GM06990 (cell line): ENCODE measurements at places on chromosomes 1 and 21.

DNA sequence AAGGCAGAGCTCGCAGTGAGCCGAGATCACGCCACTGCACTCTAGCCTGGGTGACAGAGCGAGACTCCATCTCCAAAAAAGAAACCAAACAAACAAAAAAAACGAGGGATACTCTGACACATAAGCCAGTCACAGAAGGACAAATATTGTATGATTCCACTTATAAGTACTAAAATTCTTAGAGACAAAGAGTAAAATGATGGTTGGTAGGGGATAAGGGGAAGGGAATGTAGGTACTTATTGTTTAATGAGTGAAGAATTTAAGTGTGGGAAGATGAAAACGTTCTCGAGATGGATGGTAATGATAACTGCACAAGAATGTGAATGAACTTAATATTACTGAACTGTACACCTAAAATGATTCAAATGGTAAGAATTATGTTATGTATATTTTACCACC is 66.7 kb upstream of the GUCA2A start:
- no peak for DNase-seq

GRCh38 chr1:205170532-205171269 is 40.8 kb downstream of the DSTYK start:
- DNase-seq = no peak

DNA sequence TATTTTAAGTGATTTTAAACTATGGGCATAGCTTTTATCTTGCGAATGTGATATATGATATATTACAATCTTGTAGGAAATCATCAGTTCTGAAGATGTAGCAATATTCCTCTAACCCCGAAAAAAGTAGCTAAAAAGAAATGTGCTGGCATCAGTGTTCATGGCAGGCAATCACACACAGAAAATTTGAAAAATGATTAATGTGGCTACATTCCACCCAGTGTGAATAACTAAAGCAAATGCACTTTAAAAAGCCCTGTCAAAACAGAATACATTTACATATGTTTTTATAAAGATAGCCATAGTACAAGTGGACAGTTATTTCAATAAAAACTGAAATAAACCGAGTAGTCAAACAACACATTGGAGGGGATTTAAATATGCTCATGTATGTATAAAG is 260.2 kb downstream of the HHAT start:
- no peak for DNase-seq

DNA sequence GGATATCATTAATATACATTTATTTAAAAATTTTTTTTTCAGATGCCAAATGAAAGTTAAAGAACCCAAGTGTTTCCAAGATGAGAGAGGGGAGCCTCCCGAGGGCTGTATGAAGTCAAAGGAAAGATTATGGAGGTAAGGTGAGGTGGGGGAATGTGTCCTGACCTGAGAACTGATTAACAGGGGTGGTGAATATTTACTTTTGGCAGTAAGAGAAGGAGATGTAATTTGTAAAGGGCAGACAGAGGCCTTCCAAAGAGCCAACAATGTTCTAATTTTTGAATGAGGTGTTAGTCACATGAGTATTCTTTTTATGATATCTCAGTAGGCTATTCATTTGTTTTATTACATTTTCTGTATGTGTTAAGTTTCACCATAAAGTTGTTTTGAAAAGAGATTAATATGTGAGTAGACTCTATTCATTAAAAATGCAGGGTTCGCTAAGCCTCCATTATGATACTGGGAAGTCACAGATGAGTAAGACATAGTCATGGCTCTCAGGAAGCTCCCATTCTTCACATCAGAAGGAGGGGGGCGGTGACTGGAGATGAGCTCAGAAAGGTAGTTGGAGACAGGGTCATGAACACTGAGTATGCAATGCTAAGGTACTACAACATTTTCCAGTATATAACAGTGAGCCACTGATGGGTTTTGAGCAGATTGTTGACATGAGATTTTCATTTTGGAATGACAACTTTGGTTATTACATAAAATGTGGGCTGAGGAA is 62.4 kb upstream of the TNFSF18 start:
- DNase-seq = no peak

GRCh38 chr1:145751491-145752037 is 32.3 kb downstream of the CD160 start:
- DNase-seq = no peak

DNA sequence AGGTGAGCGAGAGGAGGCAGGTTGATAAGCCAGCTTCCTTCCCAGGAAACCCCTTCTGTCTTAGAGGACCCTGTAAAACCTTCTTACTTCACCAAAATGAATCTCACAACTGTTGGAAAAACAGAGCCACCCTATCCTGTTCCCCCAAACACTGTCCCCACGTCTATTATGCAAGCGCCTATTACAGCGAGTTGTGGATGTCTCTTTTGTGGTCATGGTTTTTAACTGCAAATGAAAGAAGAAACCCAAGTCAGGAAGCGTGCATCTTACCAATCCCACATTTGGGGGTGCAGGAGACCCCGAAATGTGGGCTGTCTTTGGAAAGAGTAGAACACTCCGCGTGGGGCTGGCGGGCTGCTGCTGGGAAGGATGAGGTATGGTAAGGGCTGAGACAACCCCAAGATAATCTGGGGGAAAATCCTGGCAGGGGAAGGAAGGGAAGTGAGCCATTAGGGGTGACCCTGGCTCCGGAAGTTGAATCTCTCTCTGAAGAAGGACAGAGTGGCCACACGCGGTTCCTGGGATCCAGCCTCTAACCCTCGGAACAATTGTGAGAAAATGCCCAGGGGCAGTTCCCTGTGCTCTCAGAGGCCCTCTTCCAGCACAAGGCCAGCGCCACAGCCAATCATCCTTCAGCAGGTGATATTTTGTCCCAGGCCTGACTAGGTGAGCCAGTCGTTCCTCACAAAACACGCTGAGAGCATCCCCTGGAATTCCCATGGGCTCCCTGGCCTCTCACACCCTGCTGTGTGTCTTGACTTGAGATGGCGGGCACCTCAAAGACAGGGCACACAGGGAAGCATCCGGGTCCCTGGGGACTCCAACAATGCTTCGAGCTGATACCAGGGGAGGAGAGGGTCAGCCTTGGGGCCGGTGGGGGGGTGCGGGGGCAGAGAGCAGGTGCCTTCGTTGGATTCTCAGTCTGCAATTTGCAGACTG is 168.5 kb upstream of the IRF2BP2 start:
- no peak for DNase-seq

DNA sequence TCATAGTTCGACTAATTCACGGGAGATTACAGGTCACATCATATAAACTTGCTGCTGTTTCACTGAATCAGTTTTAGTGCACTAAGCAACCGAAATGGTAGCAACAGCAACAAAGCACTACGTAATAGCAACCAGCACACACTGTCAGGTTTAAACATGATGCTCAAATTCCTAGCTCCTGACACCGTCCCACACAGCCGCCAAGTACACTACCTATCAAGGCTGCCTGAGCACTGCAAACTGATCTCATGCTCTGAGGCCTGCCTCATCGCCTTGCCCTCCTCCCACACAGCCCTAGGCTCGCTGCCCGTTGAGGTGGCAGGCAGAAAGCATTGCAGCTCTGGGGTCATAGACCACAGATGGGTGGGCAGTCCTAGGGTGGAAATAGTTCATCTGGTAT is 12.4 kb downstream of the LAMC2 start:
- DNase-seq = no peak

GRCh38 chr1:213273546-213273945 is 222.5 kb downstream of the RPS6KC1 start:
- DNase-seq = no peak

GRCh38 chr1:93437976-93438605 is 9.8 kb upstream of the FNBP1L start:
- peak; percentile 22 for DNase-seq

- DNase-seq = no peak
Observed at GRCh38 chr1:223775054-223775453, 62.7 kb downstream of the CAPN2 start.

GRCh38 chr1:64569411-64569810 is 99.5 kb downstream of the CACHD1 start:
- DNase-seq = no peak

DNA sequence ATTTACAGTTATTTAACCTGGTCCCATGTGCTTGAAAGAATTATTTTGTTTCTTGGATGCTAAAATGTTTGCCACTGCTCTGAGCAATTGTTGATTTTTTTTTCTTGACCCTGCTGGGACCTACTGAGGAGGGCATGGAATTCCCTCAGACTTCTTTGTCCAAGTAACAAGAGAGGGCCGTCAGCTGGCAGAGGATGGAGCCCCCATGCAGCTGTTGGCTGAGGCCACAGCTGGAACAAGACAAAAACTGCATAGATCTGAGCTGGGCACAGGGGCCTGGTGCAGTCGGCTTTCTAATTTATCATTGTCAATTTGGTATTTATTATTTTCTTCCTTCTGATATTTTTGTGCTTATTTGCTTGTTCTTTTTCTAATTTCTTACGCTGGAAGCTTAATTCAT is 39.6 kb upstream of the ABCG1 start:
- DNase-seq = no peak

- no peak for DNase-seq
Observed at GRCh38 chr1:40906781-40907400, 44.7 kb upstream of the CITED4 start.

DNA sequence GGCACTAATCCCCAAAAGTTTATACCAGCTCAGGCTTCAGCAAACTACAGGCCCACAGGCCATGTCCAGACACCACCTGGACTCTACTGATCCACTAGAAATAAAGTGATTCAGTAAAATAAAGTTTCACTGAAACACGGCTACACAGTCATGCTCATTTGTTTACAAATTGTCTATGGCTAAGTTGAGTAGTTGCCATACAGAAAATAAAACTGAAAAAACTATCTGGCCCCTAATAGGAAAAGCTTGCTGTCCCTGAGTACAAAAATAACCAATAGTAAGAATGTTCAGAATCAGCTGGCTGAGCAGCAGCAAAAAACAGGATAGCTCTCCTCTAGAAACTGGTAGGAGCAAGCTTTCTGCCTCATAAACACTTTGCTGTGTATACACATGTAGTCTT is 221.5 kb downstream of the RERE start:
- DNase-seq = no peak

GRCh38 chr1:52677076-52677806 is 20.9 kb downstream of the COA7 start:
- DNase-seq = no peak

DNA sequence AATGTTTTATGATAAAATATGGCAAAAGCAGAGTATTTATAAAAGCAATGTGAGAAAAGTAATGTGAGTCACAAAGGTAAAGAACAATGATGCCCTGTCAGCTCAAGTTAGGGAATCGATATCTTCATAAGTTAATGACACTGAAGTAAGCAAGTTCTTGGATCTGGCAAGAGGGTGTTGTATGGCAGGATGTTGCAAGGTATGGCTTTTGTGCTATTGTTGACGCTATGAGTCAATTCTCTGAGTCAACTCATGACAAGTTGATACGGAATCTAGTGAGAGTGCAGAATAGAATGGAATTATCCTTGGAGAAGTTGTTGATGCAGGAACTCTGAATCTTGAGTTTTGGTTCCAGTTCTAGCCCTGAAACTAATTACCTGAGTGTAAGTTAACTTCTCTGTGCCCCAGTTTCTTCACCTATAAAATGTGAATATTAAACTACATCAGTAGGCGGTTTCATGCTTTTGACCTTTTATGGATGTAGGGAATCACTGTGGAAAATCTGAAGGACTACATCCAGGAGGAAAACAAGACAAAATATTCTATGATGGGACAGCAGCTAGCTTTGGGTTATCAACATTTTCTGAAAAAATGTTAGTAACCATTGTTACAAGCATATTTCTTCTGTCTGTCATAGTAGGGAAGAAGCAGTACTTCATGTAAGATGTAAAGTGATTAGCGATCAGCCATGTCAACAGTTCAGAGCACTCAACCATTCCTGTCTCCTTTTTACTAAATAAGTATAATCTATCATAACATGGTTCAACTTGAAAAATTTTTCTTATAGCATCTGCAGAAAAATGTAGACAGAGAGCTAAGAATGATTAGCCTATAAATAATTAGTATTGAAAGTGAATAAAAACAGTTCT is 96.9 kb downstream of the ATP6V1G3 start:
- no peak for DNase-seq

- DNase-seq = no peak
Observed at GRCh38 chr1:10635085-10635896, 160.5 kb downstream of the PEX14 start.

GRCh38 chr1:242530761-242531160 is 6.3 kb upstream of the PLD5 start:
- no peak for DNase-seq

DNA sequence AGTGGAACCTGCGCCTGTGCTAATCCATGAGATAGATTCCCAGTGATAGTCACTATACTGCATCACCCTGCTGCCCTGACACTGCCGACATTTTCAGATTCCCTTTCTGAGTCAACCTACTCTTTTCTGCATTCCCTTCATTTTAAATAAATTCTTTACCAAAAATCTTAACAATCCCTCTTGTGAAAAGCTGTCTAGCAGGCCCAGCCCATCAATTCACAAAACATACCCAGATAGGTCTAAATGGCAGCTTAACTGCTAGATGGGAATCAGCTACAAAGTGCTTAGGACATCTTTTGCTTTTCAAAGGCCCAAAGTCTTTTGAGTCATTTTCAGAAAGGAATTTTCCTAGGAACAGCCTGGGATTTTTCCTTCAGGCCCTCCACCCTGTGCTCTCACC is 180.1 kb upstream of the PTBP2 start:
- DNase-seq = no peak

GRCh38 chr1:14598498-14599182 is at the start of gene KAZN:
KAZN (plus strand) TSS chr1:14598685.
- DNase-seq = peak; percentile 54

GRCh38 chr1:53467391-53467790 is 8.2 kb downstream of the DMRTB1 start:
- DNase-seq = no peak

DNA sequence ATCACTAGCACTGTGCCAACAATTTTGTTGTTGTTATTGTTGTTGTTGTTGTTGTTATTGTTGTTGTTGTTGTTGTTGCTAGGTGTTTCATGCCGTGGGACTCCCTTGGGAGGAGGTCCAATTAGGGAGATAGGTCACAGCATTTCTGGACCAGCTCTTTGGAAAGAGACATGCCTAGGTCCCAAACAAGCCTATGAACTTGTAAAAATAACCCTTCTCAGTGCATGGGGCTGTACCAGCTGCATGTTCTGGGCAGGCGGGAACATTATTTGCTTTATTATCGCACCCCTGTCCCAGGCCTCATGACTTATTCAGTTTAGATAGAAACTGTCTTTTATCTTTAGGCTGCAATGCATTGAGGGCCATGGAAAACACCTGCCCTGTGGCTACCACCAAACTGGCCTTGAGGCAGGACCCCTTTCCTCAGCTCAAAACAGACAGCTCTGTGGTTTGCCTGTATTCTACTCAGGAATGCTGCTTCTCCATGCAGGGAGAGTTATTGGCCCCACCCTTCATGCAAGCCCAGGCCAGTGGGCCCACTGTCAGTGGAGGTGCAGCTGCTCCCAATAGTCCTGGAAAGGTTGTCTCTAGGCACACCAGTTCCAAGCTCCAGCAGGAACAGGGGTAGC is 386.5 kb upstream of the BRINP3 start:
- DNase-seq = no peak

GRCh38 chr1:77026640-77027039 is 159.4 kb downstream of the ST6GALNAC5 start:
- DNase-seq = no peak

GRCh38 chr1:110393691-110394492 is 3.1 kb upstream of the SLC16A4 start:
- no peak for DNase-seq
